ENCODE measurements at places on chromosomes 13 and 19.

DNA sequence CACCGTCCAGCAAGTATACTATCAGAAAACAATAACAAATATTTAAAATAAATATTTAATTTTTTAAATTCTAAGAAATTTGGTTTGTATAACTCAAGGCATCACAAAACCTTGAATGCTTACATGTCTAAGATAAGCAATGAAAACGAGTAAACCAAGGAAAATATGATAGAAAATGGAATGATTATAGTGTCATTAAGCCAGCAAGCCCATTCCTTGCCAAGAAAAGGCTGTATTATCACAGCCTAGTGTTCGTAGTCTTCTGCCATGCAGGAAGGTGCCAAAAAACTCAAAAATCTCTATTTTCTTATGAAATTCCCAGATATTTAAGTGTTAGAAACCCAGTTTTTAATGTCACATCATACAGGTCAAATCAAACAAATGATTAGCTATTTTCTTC lies 136.4 kb downstream of the STOML3 start:
- no peak for DNase-seq
- H3K4me3 ChIP-seq = no peak overlapping the region
- no peaks in the 10 kb centered on the region for H3K27me3 ChIP-seq
- H3K4me1 ChIP-seq = no peaks in the 10 kb centered on the region

DNA sequence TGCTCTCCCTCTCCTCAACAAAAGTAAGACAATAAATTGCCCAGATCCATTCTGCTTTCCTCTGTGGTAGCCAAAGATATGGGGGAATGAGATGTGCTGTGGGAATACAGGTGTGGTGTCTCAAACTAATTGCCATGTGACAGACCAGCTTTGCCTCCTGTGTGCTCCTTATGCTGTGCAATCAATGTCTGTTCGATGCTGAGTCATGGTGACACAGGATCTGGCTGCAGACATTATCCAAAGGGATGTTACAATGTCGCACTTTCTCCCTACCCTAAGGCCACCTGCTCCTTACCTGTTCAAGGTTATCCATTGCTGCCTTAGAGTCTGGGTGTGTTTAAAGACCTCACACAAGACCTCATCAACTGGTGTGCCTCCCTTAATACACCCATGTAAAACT lies 32.5 kb downstream of the FGF14 start:
- H3K4me1 ChIP-seq = no peaks in the 10 kb centered on the region
- H3K36me3 ChIP-seq = no peaks in the 10 kb centered on the region
- no peak overlapping the region for H3K27ac ChIP-seq
- H3K27me3 ChIP-seq = no peaks in the 10 kb centered on the region
- no peak for DNase-seq

DNA sequence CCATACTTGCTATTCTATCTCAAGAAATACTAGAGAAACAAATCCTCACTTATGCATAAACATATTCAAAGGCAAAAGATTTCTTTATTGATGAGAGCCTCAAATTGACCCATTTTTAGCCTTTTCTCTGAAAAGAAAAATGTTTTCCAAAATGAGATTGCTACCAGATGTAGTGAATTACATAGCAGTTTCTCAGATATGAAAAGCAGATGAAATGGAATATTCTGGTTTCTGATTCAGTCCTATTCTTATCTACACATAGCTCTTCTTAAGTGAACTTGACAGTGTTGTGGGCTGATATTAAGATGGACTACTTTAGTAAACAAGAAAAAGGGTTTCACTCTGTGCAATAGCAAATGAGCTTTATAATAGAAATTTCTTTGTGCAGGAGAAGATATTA lies 183.5 kb downstream of the DNAJC15 start:
- no peak for DNase-seq
- H3K4me1 ChIP-seq = no peaks in the 10 kb centered on the region
- H3K27ac ChIP-seq = no peak overlapping the region
- H3K36me3 ChIP-seq = no peaks in the 10 kb centered on the region

DNA sequence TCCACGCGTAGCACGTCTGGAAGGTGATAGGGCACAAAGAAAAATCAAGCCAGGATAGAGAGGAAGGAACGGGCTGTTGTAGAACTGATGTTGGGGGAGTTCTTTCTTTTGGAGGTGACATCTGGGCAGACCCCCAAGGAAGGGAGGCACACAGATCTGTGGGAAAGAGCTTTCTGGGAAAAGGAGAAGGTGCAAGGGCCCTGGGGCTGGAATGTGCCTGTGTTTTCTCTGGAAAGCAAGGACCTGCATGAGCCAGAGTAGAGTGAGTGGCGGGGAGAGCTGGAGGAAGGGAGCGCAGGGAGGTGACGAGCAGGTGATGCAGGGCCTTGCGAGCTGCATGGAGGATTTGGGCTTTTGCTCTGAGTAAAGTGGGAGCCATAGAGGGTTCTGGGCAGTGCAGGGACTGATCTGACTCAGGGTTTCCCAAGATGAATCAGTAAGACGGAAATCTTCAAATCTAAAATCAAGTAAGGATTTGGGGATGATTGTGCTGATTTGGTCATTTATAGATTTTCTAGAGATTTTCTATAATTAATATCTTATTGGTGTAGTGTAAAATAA lies 30.8 kb downstream of the SMARCA4 start:
- DNase-seq = no peak
- H3K4me1 ChIP-seq = no peaks in the 10 kb centered on the region
- no peak overlapping the region for H3K4me3 ChIP-seq
- no peak overlapping the region for H3K27ac ChIP-seq

GRCh38 chr13:98203646-98204326 lies 26.7 kb upstream of the RNF113B start:
- H3K27ac ChIP-seq = no peak overlapping the region
- no peaks in the 10 kb centered on the region for H3K36me3 ChIP-seq
- H3K4me3 ChIP-seq = no peak overlapping the region
- no peaks in the 10 kb centered on the region for H3K4me1 ChIP-seq
- H3K27me3 ChIP-seq = no peaks in the 10 kb centered on the region

DNA sequence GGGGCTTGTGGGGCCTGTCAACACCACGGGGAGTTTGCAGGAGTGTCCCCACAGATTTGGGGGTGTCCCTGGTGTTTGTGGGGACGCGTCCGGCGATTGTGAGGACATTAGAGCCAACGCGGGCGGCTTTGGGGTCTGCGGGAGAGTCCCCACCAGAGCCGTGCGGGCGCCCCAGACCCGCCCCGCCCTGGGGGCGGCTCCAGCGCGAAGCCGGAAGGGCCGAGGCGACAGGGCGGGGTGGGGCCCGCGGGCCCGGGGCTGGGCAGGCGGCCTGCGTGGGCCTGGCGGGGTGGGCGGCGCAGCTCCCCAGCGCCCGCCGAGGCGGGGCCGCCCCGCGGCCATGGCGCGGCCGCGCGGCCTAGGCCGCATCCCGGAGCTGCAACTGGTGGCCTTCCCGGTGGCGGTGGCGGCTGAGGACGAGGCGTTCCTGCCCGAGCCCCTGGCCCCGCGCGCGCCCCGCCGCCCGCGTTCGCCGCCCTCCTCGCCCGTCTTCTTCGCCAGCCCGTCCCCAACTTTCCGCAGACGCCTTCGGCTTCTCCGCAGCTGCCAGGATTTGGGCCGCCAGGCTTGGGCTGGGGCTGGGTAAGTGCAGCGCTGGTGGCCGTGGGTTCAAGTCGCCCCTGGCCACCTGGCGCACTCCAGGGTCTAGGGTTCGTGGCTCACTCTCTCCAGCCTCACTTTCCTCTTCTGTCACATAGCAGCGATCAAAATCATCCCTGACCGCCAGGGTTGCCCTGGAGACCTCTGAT lies 10.3 kb downstream of the PDE4A start:
- H3K27me3 ChIP-seq = no peaks in the 10 kb centered on the region
- no peaks in the 10 kb centered on the region for H3K36me3 ChIP-seq
- H3K27ac ChIP-seq = no peak overlapping the region

DNA sequence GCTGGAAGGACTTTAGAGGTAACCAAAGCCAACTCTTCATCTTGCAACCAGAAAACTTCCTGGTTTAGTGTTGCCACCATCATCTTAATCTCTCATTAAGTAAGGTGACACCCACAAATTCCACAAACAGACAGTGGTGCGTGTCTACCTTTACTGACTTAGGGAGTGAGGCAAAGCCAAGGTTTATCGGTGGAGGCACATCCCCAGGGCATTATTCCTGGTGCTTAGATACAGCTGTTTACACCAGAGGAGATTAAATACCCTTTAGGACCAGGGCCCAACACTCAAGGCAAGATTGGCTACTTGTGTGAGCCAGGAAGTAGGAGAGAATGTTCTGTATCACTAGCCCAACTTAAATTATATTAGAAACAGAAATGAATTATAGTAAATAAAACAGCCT lies 9.5 kb downstream of the STOML3 start:
- peak overlapping the region; percentile 47 for H3K27ac ChIP-seq
- peak; percentile 22 for DNase-seq
- no peaks in the 10 kb centered on the region for H3K27me3 ChIP-seq

DNA sequence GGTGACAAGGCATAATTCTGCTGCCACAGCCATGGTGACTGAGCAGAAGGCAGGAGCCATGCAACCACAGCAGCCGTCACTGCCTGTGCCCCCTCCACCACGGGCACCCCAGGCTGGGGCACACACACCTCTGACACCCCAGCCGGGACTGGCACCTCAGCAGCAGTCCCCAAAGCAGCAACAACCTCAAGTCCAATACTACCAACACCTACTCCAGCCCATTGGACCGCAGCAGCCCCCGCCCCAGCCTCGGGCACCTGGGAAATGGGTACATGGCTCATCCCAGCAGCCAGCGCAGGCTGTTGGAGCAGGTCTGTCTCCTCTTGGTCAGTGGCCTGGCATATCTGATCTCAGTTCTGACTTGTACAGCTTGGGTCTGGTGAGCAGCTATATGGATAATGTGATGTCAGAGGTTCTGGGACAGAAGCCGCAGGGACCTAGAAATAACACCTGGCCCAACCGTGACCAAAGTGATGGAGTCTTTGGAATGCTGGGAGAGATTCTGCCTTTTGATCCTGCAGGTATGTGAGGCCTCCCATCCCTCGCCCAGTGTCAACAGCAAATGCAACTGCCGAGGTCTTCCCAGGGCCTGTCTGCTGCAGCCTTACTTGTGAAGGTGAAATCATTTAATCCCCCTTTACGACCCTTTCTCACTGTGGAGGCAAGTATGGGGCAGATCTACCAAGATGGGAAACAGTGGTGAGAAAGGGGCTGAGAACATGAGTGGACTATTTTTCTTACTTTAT lies 22.9 kb upstream of the GPI start:
- no peak overlapping the region for H3K4me3 ChIP-seq
- no peaks in the 10 kb centered on the region for H3K4me1 ChIP-seq
- no peaks in the 10 kb centered on the region for H3K27me3 ChIP-seq
- no peak for DNase-seq
- H3K36me3 ChIP-seq = peaks cover 9% of the 10 kb centered on the region
- H3K27ac ChIP-seq = no peak overlapping the region

GRCh38 chr13:97127842-97128241 lies 94.3 kb upstream of the MBNL2 start:
- H3K36me3 ChIP-seq = no peaks in the 10 kb centered on the region
- peaks cover 21% of the 10 kb centered on the region for H3K4me1 ChIP-seq
- H3K4me3 ChIP-seq = no peak overlapping the region

DNA sequence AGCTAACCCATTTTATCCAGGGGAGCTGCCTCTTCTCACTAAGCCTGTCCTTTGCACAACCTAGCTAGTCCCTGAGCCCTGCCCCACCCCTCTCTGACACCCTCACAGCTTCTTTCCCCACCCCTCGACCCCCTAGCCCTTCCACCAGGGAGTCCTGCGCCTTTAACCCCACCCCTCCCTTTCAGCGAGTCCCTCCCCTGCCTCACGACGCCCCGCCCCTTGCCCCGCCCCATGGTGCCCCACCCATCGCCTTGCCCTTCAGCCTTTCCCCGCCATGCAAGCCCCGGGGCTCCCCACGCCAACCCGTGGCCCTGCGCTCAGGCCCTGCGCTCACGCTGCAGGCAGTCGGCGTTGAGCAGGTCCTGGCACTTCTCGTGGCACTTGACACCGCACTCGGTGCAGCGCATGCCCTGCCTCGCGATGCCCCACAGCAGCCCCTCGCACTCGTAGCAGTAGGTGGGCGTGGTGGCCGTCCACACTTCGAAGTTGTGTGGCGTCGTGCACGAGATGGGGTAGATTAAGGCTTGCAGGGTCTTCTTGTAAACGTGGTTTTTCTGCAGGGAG lies 40.0 kb downstream of the UNC13A start:
- H3K4me3 ChIP-seq = no peak overlapping the region
- H3K36me3 ChIP-seq = no peaks in the 10 kb centered on the region
- no peak overlapping the region for H3K27ac ChIP-seq
- H3K27me3 ChIP-seq = no peaks in the 10 kb centered on the region
- DNase-seq = no peak

GRCh38 chr13:79812070-79812850 lies 331.3 kb downstream of the NDFIP2 start:
- no peak for DNase-seq
- H3K27ac ChIP-seq = no peak overlapping the region
- no peaks in the 10 kb centered on the region for H3K27me3 ChIP-seq
- no peak overlapping the region for H3K4me3 ChIP-seq
- H3K36me3 ChIP-seq = no peaks in the 10 kb centered on the region

DNA sequence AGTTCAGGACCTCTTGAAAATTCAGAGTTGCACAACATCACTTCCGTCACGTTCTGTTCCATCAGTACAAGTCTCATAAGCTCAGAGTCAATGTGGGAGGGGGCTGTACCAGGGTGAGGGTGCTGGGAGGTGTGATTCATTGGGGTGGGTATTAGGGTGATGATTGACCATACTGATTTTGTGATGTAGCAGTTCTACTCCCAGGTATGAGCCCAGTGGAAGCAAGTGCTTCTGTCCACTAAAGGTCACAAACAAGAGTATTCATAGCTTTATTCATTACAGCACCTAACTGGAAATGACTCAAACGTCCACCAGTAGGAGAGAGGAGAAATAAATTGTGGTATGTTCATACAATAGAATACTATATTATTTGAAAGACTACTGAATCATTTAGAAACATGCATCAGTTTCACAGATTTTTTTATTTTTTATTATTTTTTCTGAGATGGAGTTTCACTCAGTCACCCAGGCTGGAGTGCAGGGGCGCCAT lies 12.1 kb upstream of the UPF3A start:
- no peak overlapping the region for H3K27ac ChIP-seq
- no peaks in the 10 kb centered on the region for H3K4me1 ChIP-seq
- H3K27me3 ChIP-seq = no peaks in the 10 kb centered on the region
- H3K36me3 ChIP-seq = peaks cover 72% of the 10 kb centered on the region

GRCh38 chr13:103531278-103531677 lies 465.1 kb upstream of the SLC10A2 start:
- no peaks in the 10 kb centered on the region for H3K36me3 ChIP-seq
- H3K27ac ChIP-seq = no peak overlapping the region
- H3K4me3 ChIP-seq = no peak overlapping the region
- no peaks in the 10 kb centered on the region for H3K27me3 ChIP-seq

- H3K36me3 ChIP-seq = no peaks in the 10 kb centered on the region
- no peaks in the 10 kb centered on the region for H3K4me1 ChIP-seq
- H3K4me3 ChIP-seq = no peak overlapping the region
- no peak overlapping the region for H3K27ac ChIP-seq
- peak; percentile 36 for DNase-seq
- H3K27me3 ChIP-seq = peaks cover 28% of the 10 kb centered on the region
Observed at GRCh38 chr19:54418030-54418929, 3.0 kb downstream of the TTYH1 start.
